ENCODE measurements at places on chromosomes 13 and 19.

- no peak for DNase-seq
Observed at GRCh38 chr13:91162180-91162579, 185.3 kb upstream of the MIR17HG start.

- peak; percentile 93 for DNase-seq
Observed at GRCh38 chr19:48169578-48169938, 586 bp downstream of the LIG1 start.

- DNase-seq: no peak
Observed at GRCh38 chr19:17944301-17944700, 11.5 kb downstream of the CCDC124 start.

DNA sequence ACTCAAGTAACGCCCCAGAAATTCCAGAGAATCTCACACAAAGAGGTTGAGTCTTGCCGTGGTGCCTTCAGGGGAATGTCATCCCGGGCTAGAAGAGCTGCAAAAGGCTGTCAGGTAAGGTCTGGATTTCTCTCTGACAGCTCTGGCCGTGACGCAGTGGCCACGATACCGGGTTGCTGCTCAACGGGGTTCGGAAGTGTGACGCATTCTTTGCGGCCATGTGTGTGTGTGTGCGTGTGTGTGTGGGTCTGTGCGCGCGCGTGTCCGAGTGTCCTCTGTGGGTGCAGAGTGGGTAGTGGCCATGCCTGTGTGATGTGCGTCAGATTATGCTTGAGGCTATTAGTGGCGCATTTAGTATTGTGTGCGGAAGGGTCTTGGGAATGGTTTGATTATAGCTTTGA is 306 bp downstream of the ZNF540 start:
- peak; percentile 75 for DNase-seq

GRCh38 chr13:33186861-33187291 is 98.7 kb downstream of the STARD13 start:
- no peak for DNase-seq

DNA sequence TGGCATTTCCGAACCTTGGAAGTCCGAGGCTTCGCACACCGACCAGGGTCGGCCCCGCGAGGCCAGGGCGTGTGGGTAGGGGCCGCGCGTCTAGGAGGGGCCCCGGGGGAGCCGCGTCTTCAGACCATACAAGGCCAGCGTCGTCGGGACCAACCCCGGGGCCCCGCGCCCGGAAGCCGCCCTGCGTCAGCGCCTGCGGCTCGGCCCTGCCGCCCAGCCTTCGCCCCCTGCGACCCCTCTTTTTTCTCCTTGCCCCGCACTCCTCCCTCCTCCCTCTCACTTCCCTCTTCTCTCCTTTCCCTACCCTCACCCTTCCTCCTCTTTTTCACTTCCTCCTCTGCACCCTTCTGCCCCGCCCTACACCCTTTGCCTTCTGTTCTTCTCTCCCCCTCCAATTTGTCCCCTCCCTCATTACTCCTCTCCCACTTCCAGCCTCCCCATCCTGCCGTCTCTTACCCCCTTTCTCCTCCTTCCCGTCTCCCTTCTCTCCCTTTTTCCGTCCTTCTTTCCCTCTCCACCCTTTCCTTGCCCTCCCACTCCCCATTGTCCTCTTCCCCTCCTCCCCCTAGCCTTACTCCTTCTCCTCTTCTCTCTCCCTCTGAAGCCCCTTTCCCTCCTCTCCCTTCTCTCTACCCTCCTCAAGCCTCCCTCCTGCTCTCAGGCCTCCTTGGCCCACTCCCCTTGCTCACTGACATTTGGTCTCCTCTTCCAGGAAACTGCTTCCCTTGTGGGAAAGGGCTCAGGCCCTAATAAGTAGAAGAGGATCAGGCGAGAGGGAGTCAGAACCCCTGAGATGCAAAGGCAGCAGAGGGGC is 2.2 kb upstream of the PLEKHG2 start:
- peak; percentile 82 for DNase-seq

GRCh38 chr19:35135389-35135909 is 590 bp upstream of the LGI4 start:
- DNase-seq: peak; percentile 76

DNA sequence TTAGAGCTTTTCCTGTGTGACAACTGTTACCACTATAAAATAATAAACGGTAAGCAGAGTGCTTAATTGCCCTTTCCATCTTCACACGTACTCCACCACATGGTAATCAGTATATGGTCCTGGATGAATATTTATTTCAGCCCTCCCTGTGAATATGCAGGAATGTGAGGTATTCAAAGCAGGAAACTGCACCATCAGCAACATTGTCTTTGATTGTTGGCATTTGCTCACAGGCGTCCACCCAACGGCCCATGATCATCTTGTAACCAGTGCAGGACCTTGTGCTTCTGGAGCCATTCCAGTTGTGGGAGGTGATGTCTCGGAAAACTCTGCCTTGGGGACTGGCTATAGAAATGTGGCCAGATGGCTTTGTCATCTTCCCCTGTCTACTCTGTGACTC is 132.6 kb downstream of the COG6 start:
- no peak for DNase-seq

GRCh38 chr13:20988909-20989655 is 72.3 kb downstream of the LATS2 start:
- DNase-seq: no peak

- DNase-seq: no peak
Observed at GRCh38 chr13:112980434-112980833, 11.4 kb downstream of the MCF2L start.

- no peak for DNase-seq
Observed at GRCh38 chr13:32048816-32049215, 17.2 kb downstream of the FRY start.

DNA sequence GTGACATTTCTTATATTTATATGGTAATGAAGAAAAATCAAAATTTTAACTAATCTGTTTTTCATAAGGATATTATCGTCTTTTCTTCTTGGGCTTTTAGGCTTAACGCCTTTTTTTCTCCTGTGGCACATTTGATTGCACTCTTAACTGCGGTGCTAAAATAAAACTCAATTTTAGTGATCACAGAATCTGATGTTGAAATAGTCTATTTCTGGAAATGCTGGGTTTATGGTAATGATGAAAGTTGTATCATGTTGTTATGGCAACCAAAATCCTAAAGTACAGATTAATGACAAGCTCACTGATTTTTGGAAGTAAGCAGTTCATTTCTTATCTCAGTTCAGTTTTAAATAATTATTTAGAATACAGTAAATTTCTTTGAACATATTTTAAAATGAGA is 85.3 kb downstream of the COG6 start:
- DNase-seq: no peak

GRCh38 chr13:77028202-77028601 is 1.2 kb upstream of the FBXL3 start:
- no peak for DNase-seq

DNA sequence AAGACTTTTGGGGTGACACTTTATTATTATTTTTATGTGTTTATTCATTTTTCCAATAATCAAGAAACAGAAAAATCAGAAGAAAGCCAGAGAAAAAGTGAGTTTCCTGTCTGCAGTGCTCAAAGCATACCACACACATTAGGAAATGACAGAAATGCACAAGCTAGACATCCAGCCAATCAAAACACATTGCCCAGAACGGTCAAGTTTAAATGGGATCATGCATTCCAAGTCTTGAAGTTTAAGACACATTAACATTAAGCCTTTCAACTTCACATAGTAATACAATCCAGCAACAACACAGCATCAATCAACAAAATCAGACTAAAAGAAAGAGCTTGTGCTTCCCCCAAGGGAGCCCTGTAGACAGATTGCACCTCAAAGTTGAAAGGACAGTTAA is 28.7 kb upstream of the MEDAG start:
- DNase-seq: no peak

GRCh38 chr19:50173127-50173526 is 10.0 kb upstream of the IZUMO2 start:
- peak; percentile 70 for DNase-seq

All from activated CD8-positive, alpha-beta memory T cell treated with anti-CD3 and anti-CD28 coated beads, Interleukin-2, amount 10 ng/mL, durations not matched to agents 7 days and 5 days (primary cell).